ENCODE measurements at places on chromosomes 3 and 15.

- H3K4me1 ChIP-seq, result peaks cover 2% of the 10 kb centered on the region
- H3K4me3 ChIP-seq, result no peak overlapping the region
- H3K27me3 ChIP-seq, result no peaks in the 10 kb centered on the region
- no peaks in the 10 kb centered on the region for H3K36me3 ChIP-seq
- no peak overlapping the region for H3K27ac ChIP-seq
Measured at GRCh38 chr3:64730681-64731080, 42.9 kb upstream of the ADAMTS9 start.

DNA sequence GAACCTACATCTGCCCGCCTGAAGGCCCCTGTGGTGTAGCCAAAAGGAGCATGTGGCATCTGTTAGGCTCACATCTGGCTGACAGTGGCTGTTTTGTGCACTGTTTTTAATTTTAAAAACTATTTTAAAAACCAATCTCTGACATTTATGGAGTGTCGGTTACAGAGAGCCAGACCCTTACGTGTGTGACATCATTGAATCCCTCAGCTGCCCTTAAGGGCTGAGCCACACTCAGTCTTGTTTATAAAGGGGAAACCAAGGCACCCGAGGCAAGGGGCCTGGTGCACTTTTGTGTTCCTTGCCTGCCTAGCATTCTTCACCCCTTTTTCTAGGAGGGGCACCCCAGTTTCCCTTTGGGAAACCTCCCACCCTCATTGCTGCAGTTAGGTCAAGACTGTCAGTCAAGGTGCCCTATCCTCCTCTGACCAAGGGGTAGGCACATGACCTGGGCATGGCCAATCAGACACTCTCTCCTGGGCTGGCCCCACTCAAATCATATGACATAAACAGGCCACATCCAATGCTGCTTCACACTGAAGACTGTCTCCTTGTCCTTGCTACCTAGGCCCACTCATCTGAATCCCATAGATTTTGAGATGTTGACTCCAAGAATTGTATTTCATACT lies 105.3 kb downstream of the LSM3 start:
- H3K4me1 ChIP-seq, result no peaks in the 10 kb centered on the region
- DNase-seq, result no peak
- no peaks in the 10 kb centered on the region for H3K27me3 ChIP-seq
- no peaks in the 10 kb centered on the region for H3K36me3 ChIP-seq

- H3K36me3 ChIP-seq, result no peaks in the 10 kb centered on the region
- no peak for DNase-seq
- H3K4me3 ChIP-seq, result no peak overlapping the region
- H3K4me1 ChIP-seq, result no peaks in the 10 kb centered on the region
- no peak overlapping the region for H3K27ac ChIP-seq
Measured at GRCh38 chr3:171206283-171206682, 179.8 kb upstream of the SLC2A2 start.

DNA sequence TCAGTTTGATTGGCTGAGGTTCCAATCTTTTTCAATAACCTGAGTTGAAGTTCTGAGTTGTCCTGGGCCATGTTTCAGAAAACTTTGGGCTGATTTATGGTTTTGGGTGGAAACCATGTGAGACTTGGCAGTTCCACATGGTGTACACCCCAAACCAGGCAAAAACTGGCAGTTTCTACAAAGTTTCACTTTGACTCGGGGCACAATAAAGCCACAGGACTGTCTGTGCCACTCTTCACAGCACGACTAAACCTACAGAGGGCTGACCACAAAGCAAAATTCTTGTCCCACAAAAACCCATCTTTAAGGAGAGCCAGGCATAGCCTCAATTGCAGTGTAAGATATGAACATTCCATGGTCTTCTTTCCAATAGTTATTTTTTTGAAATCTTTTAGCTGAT lies 155.0 kb downstream of the DUT start:
- H3K27me3 ChIP-seq, result no peaks in the 10 kb centered on the region
- DNase-seq, result no peak
- no peak overlapping the region for H3K4me3 ChIP-seq
- no peak overlapping the region for H3K27ac ChIP-seq
